Right renal cortex interstitium (tissue), 3 donors: ENCODE measurements at places on chromosomes 12 and 14.

GRCh38 chr14:58598028-58598803, 39.5 kb upstream of the DACT1 start:
- no peak for DNase-seq

DNA sequence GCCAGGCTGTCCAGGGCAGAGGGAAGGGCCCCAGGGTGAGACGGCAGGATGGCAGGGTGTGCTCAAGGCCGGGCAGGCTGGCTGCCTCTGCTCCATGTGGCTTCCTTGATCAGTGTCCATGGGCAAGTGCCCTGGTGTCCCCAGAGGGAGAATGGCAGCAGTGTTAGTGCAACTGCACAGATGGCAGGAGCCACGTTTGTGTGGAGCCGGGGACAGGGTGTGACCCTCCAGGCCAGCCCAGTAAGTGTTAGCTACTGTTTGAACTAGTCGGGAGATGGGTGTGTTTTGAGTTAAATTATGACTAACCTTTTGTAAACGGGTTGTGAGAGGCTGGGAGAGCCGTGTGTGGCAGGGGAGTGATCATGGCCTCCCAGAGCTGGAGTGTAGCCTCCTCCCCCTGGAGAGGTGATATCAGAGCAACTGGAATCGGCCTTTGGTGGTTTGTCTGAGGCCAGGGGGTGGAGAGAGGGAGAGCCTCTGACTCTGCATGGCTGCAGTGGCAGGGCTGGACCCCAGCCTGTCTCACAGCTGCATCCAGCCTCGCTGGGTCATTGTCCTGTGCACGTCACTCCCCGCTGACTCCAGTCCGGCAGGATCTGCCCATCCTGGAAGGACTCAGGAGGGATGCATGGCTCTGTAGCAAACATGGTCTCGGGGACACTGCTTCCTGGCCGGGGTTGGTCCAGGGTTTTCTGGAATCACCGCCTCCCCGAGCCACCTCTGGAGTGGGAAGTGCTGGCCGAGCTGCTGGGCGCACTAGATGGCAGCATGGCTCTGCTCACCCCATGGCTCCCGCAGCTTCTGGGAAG, 27.8 kb downstream of the AACS start:
- no peak for DNase-seq

GRCh38 chr12:25416516-25416915, 136.6 kb downstream of the LMNTD1 start:
- DNase-seq = no peak

GRCh38 chr12:102051431-102051965, 10.3 kb downstream of the WASHC3 start:
- DNase-seq = no peak

DNA sequence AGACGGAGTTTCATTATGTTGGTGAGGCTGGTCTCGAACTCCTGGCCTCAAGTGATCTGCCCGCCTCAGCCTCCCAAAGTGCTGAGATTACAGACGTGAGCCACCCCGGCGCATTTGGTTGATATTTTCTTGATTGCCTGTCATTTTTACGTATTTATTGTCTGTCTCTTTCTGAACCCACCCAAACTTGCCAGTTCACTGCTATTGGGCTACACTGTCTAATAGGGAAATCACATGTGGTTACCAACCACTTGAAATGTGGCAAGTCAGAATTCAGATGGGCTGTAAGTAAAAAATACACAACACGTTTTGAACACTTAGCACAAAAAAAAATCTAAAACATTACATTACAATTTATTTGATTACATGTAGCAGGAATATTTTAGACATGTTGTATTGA, 2.1 kb downstream of the WSB2 start:
- no peak for DNase-seq
